GM12891 (cell line): ENCODE measurements at places on chromosomes 12 and 14.

DNA sequence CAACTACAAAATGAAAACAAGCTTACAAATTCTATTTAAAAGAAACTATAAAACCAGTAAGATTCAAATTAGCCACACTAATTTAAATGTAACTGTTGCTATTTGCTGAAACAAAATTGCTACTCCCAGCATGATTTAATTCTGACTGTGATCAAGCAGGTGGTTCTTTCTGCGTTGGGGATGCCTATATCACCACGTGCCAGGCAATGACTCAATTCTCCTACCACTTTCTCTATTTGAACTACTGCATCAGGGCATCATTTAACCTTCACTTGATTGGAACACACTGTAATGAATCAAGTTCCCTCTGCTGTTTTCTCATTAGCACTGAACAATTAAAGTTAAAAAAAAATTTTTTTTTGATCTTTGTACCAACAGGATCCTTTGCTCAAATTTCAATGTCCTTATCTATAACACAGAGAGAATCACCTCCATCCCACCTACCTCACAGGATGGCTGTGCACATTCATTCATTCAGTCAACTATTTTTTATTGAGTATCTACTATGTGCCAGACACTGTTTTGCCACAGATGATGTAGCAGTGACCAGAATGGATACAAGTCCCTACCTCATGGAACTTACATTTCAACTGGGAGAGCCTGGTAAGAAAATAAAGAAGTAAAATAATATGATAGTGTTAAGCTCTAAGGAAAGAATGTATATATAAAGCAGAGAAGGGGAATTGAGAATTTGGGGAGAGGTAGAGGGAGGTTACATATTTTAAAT is 8.0 kb upstream of the ACTN1 start:
- DNase-seq: no peak

DNA sequence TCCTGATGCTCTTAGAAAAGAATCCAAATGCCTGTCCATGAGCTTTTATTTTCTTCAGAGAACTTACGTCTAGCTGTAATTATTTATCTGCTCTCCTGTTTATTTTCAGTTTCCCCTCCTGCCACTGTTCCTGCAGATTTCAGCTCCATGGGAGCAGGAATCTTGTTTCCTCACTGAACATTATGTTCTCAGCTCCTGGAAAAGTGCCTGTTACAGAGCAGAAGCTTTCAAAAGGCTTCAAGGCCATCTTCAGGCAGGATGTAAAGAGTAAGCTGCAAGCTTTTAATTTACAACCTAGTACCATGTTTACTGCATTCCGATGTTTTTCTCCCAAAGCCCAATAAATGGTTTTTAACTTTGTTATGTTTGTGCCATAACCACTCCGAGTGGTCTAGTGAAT is 98.4 kb upstream of the BTG1 start:
- no peak for DNase-seq

DNA sequence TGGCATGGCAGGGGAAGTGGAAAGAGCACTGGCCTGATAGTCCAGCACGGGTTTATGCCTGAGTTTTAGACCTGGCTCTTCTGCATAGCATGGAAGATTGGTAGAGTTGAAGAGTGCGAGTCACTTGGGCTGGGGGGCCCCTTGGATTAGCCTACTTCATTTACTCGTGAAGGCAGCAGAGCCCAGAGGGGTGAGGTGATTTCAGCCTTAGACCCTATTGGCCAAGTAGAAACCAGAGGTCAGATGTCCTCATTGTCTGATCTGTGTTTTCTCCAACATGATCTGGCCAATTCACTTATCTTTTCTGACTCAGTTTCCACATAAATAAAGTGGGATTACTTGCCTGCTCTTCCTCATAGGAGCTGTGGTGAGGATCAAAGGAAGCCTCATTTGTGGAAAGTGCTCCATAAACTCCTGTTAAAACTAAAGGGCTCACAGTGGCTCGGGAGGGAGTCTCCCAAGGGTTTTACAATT is 1.9 kb downstream of the PLEKHG3 start:
- DNase-seq: no peak

- no peak for DNase-seq
Measured at GRCh38 chr14:59425322-59425935, 39.8 kb downstream of the GPR135 start.

- DNase-seq: no peak
Measured at GRCh38 chr14:49886523-49886922, 6.4 kb upstream of the ARF6 start.

- DNase-seq: peak; percentile 47
Measured at GRCh38 chr14:75428230-75429104, 645 bp downstream of the JDP2 start.

- peak; percentile 31 for DNase-seq
Measured at GRCh38 chr12:8493084-8493483, 20.2 kb upstream of the CLEC4D start.

- no peak for DNase-seq
Measured at GRCh38 chr14:25055992-25056687, 6.2 kb upstream of the STXBP6 start.

- no peak for DNase-seq
Measured at GRCh38 chr12:80936642-80937390, 918 bp downstream of the LIN7A start.

- DNase-seq: no peak
Measured at GRCh38 chr12:2008677-2009076, 4.4 kb upstream of the DCP1B start.

- DNase-seq: no peak
Measured at GRCh38 chr14:103317976-103318580, 16.0 kb upstream of the EIF5 start.

DNA sequence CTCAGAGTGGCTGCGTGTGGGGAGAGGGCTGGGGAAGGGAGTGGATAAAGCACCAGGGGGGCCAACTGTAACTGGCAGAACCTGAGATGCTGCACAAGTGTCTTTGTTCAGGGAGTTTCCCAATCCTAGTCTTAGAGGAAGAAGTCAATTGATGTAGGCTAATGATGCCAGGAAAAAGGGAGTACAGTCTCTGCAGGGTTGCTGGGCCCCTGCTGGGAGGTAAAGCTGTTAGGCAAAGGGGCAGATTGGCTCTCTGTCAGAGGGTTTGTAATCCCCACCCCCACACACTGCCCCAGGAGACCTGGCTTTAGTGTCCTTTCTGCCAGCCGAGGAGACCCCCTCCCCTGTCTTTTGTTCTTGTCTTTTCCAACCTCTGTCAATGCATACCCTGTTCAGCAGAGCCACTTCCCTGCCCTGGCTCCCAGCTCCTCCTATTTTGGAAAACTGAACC is 178.4 kb downstream of the KCNA5 start:
- no peak for DNase-seq

- DNase-seq: no peak
Measured at GRCh38 chr12:80620281-80620680, 87.2 kb upstream of the MYF6 start.

- DNase-seq: no peak
Measured at GRCh38 chr12:27583057-27583797, 59.2 kb downstream of the PPFIBP1 start.

DNA sequence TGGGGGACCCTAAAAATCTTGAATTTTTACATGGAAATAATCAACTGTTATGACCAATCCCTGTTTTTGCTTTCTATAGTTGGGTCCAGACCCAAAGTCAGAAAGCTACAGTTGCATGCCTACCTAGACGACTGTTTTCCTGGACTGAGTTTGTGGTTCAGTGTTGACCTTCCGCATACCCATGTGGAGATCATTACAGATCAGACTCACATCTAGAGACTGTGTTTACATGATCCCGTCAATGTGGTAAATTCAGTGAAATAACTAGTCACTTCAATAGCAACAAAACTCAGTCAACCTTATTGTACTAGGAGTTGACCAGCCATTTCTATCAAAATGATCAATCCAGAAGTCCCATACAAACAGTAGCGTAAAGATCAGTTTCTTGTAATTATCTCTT is 257.6 kb downstream of the EGLN3 start:
- DNase-seq: no peak

- no peak for DNase-seq
Measured at GRCh38 chr14:93970585-93970964, 5.8 kb downstream of the ASB2 start.

- DNase-seq: no peak
Measured at GRCh38 chr12:18320036-18320617, 58.8 kb downstream of the PIK3C2G start.

GRCh38 chr12:52921488-52922165 is 16.8 kb upstream of the KRT8 start:
- DNase-seq: no peak

- no peak for DNase-seq
Measured at GRCh38 chr12:774051-774614, 21.8 kb downstream of the WNK1 start.

DNA sequence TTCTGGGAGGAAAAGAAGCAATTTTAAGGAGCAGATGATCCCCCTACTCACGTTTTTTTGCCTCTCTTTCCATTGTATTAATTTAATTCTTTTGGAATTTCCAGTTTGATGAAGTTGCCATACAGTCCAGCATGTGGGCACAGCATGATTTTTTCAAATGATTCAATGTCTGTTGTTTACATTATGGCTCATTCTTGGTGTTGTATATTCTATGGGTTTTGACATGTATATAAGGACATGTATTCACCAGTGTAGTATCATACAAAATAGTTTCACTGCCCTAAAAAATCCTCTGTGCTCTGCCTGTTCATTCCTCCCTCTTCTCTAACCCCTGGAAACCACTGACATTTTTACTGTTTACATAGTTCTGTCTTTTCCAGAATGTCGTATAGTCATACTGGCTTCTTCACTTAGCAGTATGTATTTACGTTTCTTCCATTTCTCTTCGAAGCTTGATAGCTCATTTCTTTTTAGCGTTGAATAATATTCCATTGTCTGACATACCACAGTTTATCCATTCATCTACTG is 13.3 kb upstream of the KLHDC2 start:
- DNase-seq: no peak

- no peak for DNase-seq
Measured at GRCh38 chr12:14261861-14262260, 103.6 kb upstream of the ATF7IP start.

DNA sequence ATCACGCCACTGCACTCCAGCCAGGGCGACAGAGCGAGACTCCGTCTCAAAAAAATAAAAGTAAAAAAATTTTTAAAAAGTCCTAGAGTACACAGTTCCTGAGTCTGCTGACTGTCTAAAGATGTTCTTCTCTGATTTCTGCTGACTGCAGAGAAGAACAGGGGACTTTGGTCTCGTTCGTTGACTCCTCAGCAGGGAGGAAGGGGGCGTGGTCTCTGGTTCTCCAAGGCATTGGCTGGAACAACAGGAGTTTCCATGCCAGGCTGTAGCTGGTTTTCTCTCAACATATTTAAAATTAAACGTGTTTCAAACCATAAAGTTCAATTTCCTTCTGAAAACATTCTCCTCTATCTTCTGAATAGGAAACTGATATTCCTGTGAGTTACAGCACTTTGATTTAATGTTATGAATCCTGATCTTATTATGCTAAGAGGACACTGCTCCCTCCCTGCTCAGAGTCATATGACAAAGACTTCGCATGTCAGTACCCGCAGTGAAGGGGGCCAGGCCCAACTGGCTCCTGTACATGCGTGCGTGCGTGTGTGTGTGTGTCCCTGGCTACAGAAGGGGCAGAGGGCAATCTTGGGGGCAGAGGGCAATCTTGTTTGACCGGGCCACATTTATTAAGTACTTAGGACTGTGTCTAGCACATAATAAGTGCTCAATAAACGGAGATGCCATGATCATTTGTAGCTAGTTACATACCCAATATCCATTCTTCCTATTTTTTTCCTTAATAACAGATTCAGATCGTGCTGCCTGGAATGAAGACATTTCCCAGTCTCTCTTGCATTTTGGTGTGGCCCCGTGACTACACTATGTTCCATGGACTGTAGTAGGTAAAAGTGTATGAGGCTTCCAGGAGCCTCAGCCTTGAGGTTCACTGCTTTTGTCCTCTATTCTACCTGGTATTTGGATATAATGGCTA is 16.5 kb upstream of the HNF1A start:
- no peak for DNase-seq

GRCh38 chr14:71703477-71703876 is 228.8 kb upstream of the RGS6 start:
- no peak for DNase-seq

DNA sequence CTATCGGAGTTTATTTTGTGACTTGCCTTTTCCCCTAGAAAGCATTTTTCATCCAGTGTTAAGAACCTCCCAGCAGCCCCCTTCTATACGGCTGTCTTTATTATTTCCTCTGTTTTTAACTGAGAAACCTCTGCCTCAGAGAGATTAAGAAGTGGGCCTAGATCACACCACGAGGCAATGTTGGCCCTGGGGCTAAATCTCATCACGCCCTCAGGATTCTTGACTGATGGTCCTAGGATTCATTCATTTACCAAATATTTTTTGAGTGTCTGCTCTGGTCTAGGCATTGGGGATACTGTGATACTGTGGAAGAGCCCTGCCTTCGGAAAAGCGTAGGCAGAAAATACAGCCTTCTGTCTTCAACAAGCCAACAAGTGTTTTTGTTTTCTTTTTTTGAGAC is 42.1 kb downstream of the C14orf132 start:
- no peak for DNase-seq

- no peak for DNase-seq
Measured at GRCh38 chr14:54653712-54654469, 87.0 kb downstream of the SAMD4A start.

- no peak for DNase-seq
Measured at GRCh38 chr12:18872770-18873169, 134.9 kb downstream of the CAPZA3 start.

GRCh38 chr12:131151558-131152345 is 198.0 kb downstream of the ADGRD1 start:
- no peak for DNase-seq

DNA sequence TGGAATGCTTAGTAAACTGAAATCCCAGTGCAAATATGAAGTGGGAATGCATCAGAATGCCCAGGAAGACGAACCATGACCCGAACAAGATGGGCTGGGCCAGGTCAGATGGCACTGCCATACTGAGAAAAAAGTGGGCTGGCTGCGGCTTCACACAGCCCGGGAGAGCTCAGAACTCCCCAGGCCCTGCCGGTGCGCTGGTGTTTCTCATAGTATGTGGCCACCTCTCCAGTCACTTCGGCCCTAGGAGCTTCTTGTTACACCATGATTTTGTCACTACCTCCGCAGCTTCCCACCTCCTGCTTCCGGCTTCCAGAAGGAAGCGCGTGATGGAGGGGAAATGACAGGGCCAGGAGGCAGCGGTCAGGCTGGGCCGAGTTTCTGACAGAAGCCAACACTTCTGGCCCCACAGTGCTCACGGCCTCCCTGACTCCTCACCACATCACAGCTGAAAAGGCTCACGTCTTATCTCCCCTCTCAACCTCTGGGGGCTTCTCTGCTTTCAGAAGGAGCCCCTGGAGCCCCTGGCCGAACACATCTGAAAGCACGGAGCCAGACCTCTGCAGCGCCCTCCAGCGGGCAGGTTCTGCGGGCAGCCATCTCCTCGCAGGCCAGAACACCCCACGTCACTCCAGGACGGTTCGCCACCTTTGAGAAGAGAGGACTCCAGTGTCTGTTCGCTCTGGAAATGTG is 30.7 kb downstream of the DAD1 start:
- no peak for DNase-seq

- no peak for DNase-seq
Measured at GRCh38 chr14:105030194-105030593, 9.3 kb upstream of the CDCA4 start.

- no peak for DNase-seq
Measured at GRCh38 chr12:45877069-45877468, 113.3 kb downstream of the SCAF11 start.
